Inflammatory macrophage treated with lipopolysaccharide for 4 hours (primary cell): ENCODE measurements at places on chromosomes 11 and 22.

DNA sequence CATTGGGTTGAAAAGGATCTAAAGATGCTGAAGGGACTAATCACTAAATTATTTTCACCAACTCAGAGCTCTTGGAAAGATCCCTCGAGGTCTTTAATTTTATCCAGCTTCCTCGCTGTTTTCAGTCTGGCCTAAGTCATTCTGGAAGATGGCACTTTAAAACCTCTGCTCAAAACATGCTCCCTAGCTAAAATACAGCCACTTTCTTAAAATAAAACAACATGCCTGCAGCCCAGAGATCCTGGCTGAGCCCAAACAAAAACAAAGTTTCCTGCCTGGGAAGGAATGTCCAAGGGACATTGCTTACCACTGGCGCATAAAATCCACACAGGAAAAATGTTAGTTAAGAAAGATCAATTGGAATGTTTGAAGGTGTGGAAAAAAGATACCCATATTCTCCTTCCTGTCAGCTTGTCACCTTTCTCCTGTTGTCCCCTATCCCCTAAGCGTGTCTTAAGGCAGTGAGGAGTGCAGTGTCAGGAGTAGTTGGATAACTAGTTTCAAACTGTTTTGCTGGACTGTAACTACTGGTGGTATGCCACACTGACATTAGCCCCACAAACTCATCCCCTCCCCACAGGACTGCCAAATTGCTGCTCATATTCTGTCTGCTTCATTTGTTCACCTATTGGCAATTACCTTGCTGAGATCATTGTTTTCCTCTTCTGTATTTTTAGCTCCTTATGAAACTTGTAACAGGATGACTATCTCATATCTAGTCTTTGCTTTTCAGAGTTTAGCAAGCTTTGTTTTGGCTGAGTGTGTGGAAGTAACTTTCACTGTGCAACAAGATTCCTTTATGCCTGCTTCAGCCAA, 108.3 kb upstream of the SESN3 start:
- no peak for DNase-seq

DNA sequence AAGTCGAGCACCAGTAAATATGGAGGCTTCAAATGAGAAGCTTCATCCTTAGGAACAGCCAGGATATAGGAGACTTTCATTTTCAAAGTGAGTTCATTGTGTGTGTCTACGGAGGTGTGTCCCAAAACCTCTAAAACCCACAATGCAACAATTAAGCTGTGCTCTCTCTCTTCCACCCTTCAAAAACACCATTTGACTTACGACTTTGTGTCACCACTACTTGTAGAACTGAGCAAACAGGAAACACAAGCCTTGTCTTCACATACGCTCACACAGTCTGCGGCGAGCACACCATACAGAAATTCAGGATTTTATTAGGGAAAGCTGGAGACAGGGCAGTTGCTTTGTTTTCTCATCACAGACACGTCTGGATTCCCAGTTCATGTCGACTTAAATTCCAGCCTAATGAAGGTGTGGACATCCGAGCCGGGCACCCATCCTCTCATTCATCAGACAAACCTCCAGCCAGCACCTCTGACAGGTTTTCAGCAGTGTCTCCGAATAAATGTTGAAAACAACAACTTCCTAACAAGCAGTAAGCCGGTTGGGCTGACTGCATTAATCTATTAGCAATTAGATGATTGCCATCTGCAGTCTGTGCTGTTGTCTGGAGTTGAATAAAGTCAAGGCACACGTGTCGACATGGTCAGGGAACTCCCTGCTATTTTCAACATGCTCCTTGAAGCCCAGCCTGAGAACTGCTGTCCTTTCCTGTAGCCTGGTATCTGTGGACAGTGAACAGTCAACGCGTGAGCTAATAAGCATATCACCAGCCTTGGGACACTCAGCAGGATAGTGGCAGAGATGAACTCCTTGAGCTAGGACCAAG, 1411.1 kb downstream of the BRD1 start:
- DNase-seq = no peak

DNA sequence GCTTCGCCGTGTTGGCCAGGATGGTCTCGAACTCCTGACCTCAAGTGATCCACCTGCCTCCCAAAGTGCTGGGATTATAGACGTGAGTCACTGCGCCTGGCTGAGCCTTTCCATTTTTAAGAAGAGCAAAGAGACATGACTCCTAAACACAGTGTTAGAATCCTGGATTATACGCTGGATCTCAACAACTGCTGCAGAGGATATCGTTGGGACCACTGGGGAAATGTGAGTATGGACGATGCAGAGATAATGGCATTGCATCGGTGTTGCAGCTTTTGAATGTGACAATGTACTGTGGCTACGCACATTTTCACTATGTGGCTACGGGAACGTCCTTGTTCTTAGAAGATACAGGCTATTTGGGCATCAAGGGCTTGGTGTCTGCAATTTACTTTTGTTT, 6.2 kb downstream of the MRGPRF start:
- DNase-seq = no peak

GRCh38 chr11:63614136-63614671, at the start of gene PLAAT3:
TSS of gene PLAAT3 (minus strand) at chr11:63614433. CDS start at chr11:63614014, 419 bp downstream.
- peak; percentile 23 for DNase-seq

- peak; percentile 79 for DNase-seq
Measured at GRCh38 chr11:73154178-73154577, 12.1 kb upstream of the FCHSD2 start.

DNA sequence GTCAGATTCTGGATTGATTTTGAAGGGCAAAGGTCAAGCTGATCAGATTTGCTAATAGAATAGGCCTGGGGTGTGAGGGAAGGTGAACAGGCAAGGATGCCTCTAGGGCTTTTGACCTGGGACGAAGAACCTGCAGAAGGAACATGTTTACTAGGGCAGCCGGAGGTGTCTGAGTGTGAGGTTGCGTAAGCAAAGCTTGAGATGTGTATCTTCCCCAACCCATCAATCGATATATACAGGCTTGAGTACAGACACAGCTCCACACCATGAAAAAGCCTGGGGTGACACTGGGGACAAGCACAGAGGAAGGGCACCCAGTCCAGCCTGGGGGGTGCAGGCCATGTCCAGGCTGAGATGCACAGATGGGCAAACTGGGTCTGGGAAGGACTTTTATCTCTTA, 1.1 kb downstream of the LHFPL7 start:
- DNase-seq = no peak

- DNase-seq = peak; percentile 45
Measured at GRCh38 chr11:8033305-8034105, 46.4 kb downstream of the EIF3F start.

DNA sequence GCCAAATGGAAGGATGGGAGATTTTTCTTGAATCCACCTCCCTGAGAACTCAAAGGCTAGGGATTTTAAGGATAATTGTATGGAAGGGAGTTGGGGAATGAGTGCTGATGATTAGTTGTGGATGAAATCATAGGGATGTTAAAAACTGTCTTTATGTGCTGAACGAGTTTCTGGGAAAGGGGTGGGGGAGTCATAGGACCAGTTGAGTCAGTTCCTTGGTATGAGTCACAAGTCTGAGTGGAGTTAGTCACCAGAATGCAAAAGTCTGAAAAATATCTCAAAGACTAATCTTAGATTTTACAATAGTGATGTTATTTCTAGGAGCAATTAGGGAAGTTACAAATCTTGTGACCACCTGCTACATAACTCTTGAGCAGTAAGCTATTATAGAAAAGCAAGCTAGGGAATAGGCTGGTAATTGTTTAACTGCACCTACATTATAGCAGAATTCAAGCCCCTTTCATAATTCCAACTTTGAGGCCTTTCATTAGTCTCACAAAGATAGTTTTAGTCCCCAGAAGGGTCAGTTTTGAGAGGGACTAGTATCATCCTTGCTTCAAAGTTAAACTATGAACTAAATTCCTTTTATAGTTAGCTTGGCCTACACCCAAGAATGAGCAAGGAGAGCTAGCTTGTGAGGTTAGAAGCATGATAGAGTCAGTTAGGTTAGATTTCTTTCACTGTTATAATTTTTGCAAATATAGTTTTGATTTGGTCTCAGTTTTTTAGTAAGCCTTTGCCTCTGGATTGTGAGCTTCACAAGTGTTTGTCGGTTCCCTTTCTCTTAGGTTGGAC, 668.0 kb downstream of the ETS1 start:
- peak; percentile 44 for DNase-seq

- no peak for DNase-seq
Measured at GRCh38 chr11:12503039-12503484, 125.7 kb downstream of the PARVA start.

GRCh38 chr11:19306179-19306944, 65.6 kb upstream of the E2F8 start:
- DNase-seq = no peak

GRCh38 chr11:59615120-59615636, 396 bp downstream of the OSBP start:
- peak; percentile 15 for DNase-seq

- no peak for DNase-seq
Measured at GRCh38 chr11:63227521-63228107, 15.8 kb downstream of the SLC22A25 start.

- no peak for DNase-seq
Measured at GRCh38 chr22:44003405-44004103, 20.5 kb upstream of the PARVB start.

GRCh38 chr11:120543521-120544215, 32.1 kb downstream of the GRIK4 start:
- DNase-seq = no peak

DNA sequence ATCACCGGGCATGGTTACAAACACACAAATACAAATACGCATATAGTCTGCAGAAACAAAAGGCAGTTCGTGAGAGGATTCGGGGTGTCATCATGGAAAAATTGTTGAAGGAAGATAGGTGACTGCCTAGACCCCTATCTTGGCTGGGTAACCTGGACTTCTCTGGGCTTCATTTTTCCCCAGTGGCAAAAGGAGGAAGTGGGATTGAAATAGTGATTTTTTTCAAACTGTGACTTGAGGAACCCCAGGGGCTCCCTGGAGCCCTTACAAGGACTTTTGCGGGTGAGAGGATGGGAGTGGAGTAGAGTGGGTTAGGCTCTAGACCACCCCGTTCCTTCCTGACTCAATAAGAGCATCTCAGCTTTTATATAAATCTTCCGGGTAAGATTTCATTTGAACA, 1.0 kb upstream of the ELF5 start:
- peak; percentile 17 for DNase-seq

DNA sequence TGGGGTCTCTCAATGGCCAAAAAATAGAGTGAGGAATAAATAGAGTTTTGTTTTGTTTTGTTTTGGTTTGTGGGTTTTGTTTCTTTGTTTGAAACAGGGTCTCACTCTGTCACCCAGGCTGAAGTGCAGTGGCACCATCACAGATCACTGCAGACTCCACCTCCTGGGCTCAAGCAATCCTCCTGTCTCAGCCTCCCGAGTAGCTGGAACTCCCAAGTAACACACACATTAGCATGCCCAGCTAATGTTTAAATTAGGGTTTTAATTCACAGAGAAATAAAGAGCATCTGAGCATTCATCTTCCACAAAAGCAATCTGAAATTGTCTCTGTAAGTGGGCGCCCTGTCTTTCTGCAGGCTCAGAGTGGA, 9.2 kb upstream of the IFITM3 start:
- no peak for DNase-seq

- no peak for DNase-seq
Measured at GRCh38 chr11:12768726-12769673, 94.8 kb downstream of the TEAD1 start.

DNA sequence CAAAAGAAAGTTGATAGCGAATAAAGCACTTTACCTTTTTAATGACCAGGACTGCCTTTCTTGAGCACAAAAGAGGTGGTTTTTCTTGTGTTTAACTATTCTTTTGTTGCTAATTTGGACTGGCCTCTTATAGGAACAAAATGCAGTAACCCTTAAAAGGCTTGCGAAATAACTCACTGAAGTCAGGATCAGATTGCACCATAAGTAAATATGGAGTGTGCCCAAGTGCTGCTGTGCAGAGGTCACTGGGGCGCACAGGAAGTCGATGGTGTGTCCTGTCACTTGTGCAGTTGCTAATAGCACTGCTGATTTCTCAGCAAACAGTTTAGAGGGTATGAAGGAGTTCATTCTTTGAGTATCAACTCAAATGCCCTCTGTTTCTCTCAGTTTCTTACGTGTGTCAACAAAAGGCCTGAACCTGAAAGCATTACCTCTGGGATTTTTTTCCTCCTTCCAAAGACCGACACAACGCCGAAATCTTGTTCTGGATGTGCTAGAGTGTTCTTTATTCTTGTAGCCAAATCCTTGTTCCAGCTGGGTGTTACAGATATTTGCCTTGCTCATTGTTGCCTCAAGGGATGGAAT, 71.3 kb downstream of the ATXN10 start:
- DNase-seq = peak; percentile 71

DNA sequence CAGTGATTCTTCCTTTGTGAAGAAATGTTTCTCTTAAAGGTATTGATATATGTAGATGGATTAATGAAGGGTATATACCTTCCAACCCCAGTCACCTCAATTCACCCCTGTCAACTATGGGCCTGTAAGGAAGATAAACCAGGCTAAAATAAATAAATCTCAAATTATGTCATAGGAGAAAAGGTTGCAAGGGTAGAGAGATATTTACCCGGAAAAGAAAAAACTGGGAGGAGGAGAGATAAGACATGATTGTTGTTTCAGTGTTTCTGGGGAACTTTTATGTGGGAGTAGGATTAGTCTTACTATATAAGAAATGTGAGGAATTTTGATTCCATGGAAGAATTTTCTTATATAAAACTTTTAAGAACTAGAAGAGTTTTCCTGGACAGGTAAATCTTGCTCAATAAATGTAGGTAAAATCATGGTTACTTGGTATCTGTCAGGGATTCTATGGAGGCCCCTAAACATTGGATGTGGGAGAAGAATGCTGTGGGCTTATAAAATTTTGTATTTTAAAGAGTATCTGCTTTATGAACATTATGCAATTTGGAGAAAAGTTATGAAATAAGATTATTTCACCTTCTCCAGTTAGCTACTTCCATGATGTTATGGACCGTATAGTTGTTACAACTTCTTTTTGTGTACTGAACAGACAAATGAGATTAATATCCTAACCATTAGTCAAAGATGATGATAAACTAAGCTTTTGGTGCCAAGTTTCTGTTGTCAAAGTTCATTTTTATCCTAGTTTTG, 6.4 kb downstream of the YAP1 start:
- DNase-seq = no peak

- DNase-seq = no peak
Measured at GRCh38 chr22:48717076-48717810, 1110.4 kb downstream of the BRD1 start.

- DNase-seq = no peak
Measured at GRCh38 chr22:29813563-29813962, 24.5 kb downstream of the ASCC2 start.

GRCh38 chr22:22692707-22693530, 48.5 kb downstream of the GGTLC2 start:
- DNase-seq = no peak

GRCh38 chr11:42595876-42596275, 715.9 kb upstream of the API5 start:
- DNase-seq = no peak

- no peak for DNase-seq
Measured at GRCh38 chr11:64136765-64137441, 29.0 kb downstream of the MACROD1 start.

- no peak for DNase-seq
Measured at GRCh38 chr22:32249231-32249630, 5.9 kb downstream of the SLC5A4 start.
